ENCODE measurements at places on chromosomes 4 and X.

- DNase-seq = no peak
Measured at GRCh38 chrX:142134533-142134932, 70.6 kb downstream of the MAGEC2 start.

DNA sequence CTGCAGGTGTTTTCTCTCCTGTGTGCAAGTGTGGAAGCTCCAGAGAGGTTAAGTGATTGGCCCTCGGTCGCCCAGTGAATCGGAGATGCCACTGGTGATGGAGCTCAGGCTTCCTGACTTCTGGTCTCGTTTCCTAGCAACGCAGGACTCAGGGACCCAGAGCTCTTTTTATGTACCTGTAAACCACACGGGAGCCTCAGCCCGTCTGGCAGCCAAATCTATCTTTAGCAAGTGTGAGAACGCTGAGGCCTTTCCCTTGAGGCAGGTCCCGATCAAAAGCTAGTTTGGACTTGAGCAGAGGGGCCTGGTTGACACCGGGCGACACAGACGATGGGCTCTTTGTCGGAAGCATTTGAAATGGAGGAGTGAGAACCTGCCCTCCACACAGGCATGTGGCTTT lies 116.8 kb downstream of the SORCS2 start:
- DNase-seq = no peak

GRCh38 chrX:51047950-51048349 lies 137.4 kb downstream of the BMP15 start:
- no peak for DNase-seq

DNA sequence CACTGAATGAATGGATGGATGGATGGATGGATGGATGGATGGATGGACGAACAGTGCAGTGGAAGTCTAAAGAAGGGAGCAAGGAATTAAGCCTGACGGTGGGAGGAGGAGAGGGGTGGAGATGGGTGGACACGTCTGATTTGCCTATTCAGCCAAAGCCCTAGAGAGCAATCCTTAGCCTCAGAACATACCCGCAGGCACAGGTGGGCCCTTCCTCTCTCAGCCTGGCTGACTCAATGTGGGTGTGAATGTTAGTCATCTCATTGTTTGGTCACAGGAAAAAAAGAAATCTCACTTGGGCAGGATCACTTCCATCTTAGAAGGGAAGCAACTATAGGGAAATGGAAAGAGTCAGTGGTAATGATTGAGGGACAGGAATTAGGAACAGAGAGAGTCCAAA lies 165.9 kb downstream of the PJA1 start:
- DNase-seq = no peak

DNA sequence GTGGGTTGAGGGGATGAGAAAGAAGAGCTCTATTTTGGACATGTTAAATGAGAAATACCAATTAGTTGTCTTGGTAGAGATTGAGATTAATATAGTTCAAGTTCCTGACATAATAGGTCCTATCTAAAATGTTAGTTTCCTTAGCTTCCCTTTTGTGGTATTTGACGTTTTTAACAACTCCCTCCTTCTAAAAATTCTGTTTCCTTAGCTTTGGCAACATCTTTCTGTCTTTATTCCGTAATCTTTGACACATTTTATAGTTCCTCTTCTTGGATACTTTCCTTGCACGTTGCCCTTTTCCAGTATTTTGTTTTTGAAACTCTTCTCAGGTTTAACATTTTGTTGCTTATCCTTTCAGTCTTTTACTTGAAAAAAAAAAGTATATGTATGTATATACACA lies 36.9 kb downstream of the LAMTOR3 start:
- no peak for DNase-seq

GRCh38 chrX:43978226-43978625 lies 5.0 kb upstream of the NDP start:
- DNase-seq = no peak

DNA sequence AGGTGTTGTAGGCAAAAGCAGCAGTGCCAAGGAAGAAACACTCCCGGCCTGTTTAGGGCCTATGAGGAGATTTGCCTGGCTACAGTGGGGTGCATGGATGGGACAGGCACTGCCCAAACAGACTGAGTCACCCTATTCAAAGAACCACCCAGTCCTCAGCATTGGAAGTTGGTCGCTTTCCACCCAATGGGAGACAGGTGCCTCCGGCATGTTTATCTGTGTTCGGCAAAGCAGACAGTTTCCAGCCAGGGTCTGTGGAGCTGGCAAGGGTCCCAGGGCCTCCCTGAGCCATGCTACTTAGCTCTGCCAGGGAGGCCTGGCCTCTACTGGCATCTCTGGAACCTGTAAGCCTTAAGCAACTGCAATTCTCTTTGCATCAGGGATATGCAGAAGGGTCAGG lies 165.1 kb upstream of the ATP6AP2 start:
- no peak for DNase-seq

DNA sequence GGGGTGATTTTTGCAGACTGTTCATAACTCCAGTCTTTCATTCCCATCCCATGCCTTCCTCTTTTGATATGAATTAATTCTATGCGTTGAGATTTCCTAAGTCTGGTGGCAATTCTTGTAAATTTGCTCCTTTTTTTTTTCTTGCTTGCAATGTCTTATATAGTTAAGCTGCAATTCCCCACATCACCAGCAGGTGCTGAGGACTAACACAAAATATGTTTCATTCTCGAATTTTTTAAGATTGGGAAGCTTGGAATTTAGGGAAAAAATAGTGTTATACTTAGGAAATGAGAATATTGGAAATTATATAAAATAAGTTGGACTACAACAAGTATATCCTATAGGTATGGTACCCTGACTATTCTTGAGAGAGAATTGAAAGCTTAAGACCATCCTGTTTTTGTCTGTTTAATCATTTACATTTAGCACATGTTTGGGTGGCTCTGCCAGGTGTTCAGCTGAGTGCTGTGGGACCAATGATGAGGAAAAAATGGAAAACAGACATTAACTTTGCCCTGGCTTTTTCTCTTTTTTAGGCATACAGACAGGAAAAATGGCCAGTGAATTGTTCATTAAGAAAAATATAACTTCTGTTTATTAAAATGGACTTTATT lies 30.2 kb downstream of the AFF2 start:
- DNase-seq = no peak

DNA sequence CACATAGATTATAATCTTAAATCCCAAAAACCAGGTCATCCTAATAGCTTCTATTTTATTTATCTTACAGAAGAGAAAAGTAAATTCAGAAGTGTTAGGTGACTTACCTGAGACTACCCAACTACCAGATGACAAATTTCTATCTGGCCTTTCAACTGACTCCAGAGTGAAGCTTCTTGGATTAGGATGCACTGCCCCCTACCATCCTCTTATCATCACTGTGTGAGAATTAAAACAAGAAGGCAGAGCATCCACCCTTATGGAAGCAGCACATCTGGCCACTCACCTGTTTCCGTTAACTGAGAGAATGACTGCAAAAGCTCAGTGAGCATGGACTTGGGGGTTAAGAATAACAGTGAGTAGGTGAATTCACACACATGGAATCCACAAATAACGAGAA lies 502.6 kb upstream of the TECRL start:
- no peak for DNase-seq

GRCh38 chr4:183297675-183298074 lies 22.4 kb downstream of the CLDN22 start:
- DNase-seq = no peak

GRCh38 chrX:28324321-28324721 lies 262.9 kb upstream of the IL1RAPL1 start:
- no peak for DNase-seq

- DNase-seq = no peak
Measured at GRCh38 chr4:82525307-82525911, 36.4 kb downstream of the TMEM150C start.

DNA sequence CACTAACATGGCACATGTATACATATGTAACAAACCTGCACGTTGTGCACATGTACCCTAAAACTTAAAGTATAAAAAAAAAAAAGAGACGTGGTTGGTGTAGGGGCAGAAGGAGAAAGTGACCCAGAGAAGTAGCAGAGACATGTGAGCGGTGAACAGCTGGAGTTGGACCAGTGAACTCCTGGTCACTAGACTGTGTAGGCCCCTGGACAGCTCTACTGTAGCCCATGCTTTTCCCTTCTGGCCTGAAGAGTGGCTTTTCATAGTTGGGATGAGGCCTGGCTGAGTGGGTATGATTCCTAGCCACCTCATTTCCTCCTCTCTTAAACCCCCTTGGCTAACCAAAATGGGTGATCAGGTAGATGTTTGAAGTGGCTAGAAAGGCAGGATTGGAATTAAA lies 16.4 kb downstream of the TSPAN7 start:
- DNase-seq = no peak

GRCh38 chr4:111434586-111434985 lies 710.7 kb upstream of the FAM241A start:
- DNase-seq = no peak

- no peak for DNase-seq
Measured at GRCh38 chr4:76993787-76994641, 44.5 kb downstream of the SEPTIN11 start.

DNA sequence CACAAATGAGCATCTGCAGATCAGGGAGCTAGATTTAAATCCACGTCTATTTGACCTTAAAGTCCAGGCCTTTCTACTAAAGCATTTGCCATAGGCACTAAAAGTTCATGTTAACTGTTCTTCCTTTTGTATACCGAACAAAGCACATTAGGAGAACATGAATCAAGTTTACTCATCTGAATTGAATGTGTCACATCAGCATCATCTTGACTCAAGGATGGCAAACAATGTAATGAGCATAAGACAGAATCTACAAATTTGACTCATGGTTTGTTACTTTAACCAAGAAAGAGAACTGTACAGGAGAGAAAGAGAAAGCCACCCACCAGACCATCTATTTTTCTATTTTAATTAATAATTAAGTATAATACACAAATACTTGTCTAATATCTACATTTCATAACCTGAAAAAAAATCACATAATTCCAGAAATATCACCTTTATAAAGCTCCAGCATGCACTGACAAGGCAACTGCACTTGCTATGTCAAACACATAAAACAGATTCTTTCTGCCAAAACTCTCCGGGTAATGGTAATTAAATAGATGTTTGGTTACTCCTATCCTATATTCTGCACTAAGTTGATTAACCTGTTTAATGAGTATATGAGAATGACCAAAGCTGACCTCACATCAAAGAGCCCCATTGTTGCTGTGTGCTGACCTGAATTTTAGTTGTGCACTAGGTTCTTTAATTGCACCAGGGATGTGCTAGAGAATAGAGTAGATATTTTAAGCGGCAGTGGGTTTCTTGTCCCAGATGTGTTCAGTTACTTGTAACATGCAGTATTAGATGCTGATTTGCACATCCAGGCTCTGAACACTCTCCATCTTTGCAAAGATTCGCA lies 42.5 kb upstream of the LEF1 start:
- no peak for DNase-seq

GRCh38 chr4:89427782-89428181 lies 120.2 kb upstream of the GPRIN3 start:
- no peak for DNase-seq

DNA sequence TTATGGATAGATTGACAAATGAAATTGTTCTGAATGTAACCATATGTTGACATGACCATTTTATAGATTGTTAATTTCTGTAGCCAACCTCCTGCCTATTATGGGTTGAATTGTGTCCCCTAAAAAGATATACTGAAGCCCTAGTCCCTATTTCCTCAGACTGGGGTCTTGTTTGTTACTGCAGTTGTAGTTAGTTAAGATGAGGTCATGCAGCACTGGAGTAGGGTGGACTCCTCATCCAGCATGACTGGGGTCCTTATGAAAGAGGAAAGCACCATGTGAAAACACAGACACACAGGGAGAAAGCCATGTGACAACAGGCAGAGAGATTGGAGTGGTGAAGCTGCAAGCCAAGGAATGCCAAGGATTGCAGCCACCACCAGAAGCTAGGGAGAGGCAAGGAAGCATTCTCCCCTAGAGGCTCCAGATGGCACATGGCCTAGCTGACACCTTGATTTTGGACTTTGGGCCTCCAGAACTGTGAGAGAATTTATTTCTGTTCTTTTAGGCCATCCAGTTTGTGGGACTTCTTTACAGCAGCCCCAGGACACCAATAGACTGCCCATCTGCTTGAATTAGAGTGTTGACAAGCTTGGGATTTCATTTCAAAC lies 14.0 kb downstream of the MTM1 start:
- no peak for DNase-seq

DNA sequence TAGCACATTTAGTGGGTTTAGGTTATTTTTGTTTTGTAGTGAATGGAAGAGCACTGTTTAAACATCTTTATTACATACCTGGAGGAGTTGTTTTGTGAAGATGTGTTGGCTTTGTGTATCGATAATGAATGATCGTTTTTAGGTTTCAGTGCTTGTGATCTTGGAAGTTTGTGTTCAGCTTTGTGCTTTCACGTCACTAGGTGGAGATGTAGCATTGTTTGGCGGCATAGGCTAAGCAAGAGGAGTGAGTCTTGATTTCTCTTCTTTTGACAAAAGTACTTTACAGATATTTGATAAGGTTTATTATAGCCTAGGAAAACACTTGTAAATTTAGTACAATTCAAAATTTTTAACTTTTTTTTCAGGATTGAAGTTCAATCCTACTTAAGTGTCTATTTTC lies 50.4 kb downstream of the PDK3 start:
- DNase-seq = no peak

DNA sequence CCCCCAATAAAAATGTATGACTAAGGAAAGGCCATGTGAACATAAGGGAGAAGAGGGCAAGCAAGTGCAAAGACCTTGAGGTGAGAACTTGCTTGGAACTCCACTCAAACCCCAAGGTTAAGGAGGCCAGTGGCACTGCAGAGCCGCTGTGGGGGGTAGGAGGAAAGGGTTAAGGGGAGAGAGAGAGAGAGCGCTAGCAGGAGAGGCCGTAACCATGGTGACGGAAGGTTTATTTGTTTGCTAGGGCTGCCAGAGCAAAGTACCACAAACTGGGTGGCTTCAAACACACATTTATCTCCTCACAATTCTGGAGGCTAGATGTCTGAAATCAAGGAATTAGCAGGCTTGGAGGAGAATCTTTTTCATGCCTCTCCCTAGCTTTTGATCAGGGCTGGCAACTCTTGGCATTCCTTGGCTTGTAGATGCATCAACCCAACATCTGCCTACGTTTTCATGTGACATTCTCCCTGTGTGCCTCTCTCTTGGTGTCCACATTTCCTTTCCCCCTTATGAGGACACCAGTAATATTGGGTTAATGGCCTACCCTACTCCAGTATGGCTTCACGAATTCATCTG lies 35.2 kb downstream of the SMIM20 start:
- DNase-seq = no peak

GRCh38 chrX:9312922-9313867 lies 151.7 kb upstream of the TBL1X start:
- no peak for DNase-seq

GRCh38 chrX:15616531-15616930 lies 15.8 kb upstream of the ACE2 start:
- no peak for DNase-seq

- DNase-seq = no peak
Measured at GRCh38 chrX:151780621-151781020, 46.1 kb downstream of the CNGA2 start.

GRCh38 chrX:72573158-72573511 lies 492 bp upstream of the HDAC8 start:
- no peak for DNase-seq

GRCh38 chr4:87108142-87108546 lies 112.3 kb downstream of the KLHL8 start:
- DNase-seq = peak; percentile 63

GRCh38 chr4:17535242-17535641 lies 20.3 kb downstream of the CLRN2 start:
- DNase-seq = no peak
